ENCODE measurements at places on chromosomes 7 and 10. TPM values are rescaled to one million over a fixed set of nuclear protein-coding genes. Genes with fewer than 3 reads are reported as not detected.

Gene LFNG
- total RNA-seq: 21.2 TPM

Gene PTPRN2
- 2.2 TPM for total RNA-seq

Gene PAPSS2
- total RNA-seq: 39.3 TPM

Gene SLC13A1
- not detected for total RNA-seq

Gene CYP2C19
- not detected for total RNA-seq

Gene CAMK1D
- total RNA-seq: 2.6 TPM

Gene JAZF1
- 28.3 TPM for total RNA-seq

Gene OPN1SW
- not detected for total RNA-seq

Gene PPP1R3C
- 11.8 TPM for total RNA-seq

Gene NCF1
- not detected for total RNA-seq

Gene TET1
- 3.5 TPM for total RNA-seq

Gene OR2A5
- total RNA-seq: not detected

Gene PRKAR2B
- total RNA-seq: 13.9 TPM

Gene OR9A2
- total RNA-seq: not detected

Gene CPA1
- 0.34 TPM for total RNA-seq

Gene PNLIPRP2
- not detected for total RNA-seq

Gene SPDYE2B
- not detected for total RNA-seq

Gene CYP2C8
- not detected for total RNA-seq

Gene NKX1-2
- 0.22 TPM for total RNA-seq

Gene ITGA8
- 1.9 TPM for total RNA-seq

Gene CYP26A1
- total RNA-seq: 0.65 TPM

Gene DRGX
- not detected for total RNA-seq

Gene PTPRZ1
- not detected for total RNA-seq

Gene SH2D4B
- total RNA-seq: 0.07 TPM

Gene NPY4R2
- total RNA-seq: not detected

Gene MYO3A
- total RNA-seq: not detected

Gene ZMIZ2
- total RNA-seq: 13.9 TPM

Gene FAM25C
- not detected for total RNA-seq

Gene WDR11
- 72.4 TPM for total RNA-seq

Gene FBXL13
- total RNA-seq: 2.9 TPM

Gene MBL2
- not detected for total RNA-seq

Gene MYH16
- 0.78 TPM for total RNA-seq

Gene CALCR
- 0.98 TPM for total RNA-seq

Gene ADCYAP1R1
- total RNA-seq: 0.16 TPM

Gene IFIT1
- 22.9 TPM for total RNA-seq

Gene MMP21
- total RNA-seq: not detected

Gene GIMAP8
- not detected for total RNA-seq

Gene OR2A7
- total RNA-seq: not detected

Gene CTAGE15
- total RNA-seq: 0.36 TPM

All from A172 (cell line).